ENCODE measurements at places on chromosomes 16 and 17.

GRCh38 chr16:65662256-65662655 lies 540.4 kb upstream of the CDH11 start:
- no peak for DNase-seq

DNA sequence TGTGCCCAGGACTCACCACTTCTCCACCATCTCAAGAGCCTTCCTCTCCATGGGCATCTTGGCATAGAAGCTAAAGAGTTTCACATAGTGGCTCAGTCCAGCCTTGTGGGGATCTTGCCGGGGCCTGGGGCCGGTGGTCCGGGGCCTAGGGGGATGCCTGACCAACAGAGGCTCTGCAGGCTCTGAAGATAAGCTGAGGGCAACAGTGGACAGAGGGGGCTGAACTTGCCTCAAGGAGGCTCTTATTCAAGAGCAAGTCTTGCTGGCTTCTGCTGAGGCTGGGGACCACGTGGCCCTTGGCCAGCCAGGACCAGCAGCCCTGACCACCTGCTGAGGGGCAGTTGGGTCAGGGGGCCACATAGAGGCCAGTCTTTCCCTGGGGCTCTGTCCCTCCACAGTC lies 13.5 kb upstream of the THAP11 start:
- no peak for DNase-seq

DNA sequence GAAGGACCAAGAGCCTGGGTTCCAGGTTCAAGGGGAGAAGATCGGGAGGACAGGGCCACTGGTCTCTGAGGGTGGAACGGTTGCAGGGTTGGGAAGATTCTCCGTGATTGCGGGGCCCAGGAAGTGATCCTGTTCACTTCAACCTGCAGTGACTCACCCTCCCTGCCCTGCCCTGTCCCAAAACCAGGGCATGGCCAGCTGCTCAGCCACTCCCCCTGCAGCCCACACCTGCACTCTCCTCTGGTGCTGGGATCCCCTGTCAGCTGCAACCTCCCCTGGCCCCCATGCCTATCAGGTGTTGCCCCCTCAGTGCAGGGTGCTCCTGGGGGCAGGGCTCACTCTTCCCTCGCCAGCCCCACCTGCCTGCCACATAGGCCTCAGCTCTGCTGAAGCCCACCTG lies 1.1 kb downstream of the RUNDC3A start:
- no peak for DNase-seq

DNA sequence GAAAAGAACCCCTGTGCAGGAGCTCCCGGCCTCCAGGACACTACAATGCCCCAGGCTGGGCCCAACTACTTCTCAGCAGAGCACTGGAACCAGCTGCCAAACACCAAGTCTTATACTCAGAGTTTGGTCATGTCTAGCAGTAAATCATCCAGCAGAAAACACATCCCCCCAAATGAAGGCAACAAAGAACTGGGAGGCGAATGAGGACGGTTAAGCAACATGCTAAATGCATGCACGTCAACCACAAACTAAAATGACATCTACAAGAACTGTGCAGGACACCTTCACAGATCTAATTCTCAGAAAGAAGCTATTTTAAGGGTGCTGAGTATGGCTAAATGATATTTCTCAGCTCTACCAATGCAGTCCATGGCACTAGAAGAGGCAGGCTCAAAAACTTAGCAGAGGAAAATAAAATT lies 7.6 kb upstream of the IRX5 start:
- no peak for DNase-seq

- DNase-seq, result no peak
These were observed 18.1 kb downstream of the ENDOV start for GRCh38 chr17:80432961-80433550.

- DNase-seq, result no peak
These were observed 1.2 kb downstream of the BHLHA9 start for GRCh38 chr17:1271441-1271840.

DNA sequence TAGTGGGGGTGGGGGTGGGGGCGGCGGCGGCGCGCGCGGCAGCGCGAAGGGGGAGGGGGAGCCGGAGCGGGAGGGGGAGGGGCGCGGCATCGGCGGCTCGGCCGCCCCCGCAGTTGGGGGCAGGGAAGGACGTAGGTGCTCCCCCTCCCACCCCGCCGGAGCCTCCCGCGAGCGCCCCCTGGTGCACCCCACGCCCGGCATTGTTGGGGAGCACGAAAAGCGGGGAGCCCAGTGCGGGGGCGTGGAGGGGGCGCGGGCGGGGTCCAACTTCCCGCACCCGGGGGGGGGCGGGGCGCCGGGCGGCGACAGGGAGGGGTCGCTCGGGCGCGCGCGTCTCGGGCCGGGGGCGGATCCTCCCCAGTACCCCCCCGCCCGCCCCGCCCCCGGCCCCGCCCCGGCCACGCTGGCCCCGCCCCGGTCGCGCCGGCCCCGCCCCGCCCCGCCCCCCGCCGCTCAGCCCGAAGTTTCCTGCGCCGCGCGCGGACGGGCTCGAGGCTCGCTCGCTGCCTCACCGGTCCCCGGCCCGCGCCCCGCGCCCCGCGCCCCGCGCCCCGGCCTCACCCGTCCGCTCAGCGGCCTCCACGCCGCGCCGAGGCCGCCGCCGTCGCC lies at the start of gene CACNA1H:
TSS of gene CACNA1H (plus strand) at position 456 of the 609 bp plus-strand sequence. CDS start 632 bp downstream, outside the sequence.
- DNase-seq, result no peak

- DNase-seq, result no peak
These were observed 589 bp downstream of the CLCN7 start for GRCh38 chr16:1474082-1474795.

GRCh38 chr16:67397812-67398545 lies 4.7 kb upstream of the TPPP3 start:
- no peak for DNase-seq

All from Caki2 (cell line).